ENCODE measurements at places on chromosomes 7 and 10.

GRCh38 chr10:119431034-119431772, 111.3 kb downstream of the RGS10 start:
- no peak for DNase-seq

- DNase-seq: no peak
These were observed 68.4 kb downstream of the CDHR3 start for GRCh38 chr7:106031300-106032035.

DNA sequence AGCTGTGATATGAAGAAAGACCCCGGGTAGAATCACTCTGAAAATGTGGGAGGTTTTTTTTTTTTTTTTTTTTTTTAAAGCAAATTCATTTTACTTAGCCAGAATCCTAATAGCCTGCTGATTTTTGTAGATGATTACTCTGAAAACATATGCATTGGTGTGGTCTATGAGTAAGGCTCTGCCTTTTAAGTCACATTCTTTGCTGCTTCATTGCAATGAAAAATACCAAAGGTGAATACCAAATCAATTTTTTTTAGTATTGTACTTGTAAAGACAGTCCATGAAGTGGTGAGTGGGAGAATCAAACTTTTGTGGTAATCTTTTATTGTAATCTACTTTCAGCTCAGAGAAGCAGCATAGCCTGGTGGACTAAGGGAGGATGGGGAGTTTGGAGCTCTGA, 130.3 kb downstream of the SDK1 start:
- DNase-seq: peak; percentile 30

GRCh38 chr7:36760856-36761762, 36.8 kb upstream of the AOAH start:
- no peak for DNase-seq

- no peak for DNase-seq
These were observed 69.6 kb downstream of the VPS50 start for GRCh38 chr7:93301736-93302135.

GRCh38 chr10:102117391-102118159, 2.6 kb downstream of the LDB1 start:
- no peak for DNase-seq

GRCh38 chr10:65235846-65236245, 1690.0 kb upstream of the LRRTM3 start:
- no peak for DNase-seq

DNA sequence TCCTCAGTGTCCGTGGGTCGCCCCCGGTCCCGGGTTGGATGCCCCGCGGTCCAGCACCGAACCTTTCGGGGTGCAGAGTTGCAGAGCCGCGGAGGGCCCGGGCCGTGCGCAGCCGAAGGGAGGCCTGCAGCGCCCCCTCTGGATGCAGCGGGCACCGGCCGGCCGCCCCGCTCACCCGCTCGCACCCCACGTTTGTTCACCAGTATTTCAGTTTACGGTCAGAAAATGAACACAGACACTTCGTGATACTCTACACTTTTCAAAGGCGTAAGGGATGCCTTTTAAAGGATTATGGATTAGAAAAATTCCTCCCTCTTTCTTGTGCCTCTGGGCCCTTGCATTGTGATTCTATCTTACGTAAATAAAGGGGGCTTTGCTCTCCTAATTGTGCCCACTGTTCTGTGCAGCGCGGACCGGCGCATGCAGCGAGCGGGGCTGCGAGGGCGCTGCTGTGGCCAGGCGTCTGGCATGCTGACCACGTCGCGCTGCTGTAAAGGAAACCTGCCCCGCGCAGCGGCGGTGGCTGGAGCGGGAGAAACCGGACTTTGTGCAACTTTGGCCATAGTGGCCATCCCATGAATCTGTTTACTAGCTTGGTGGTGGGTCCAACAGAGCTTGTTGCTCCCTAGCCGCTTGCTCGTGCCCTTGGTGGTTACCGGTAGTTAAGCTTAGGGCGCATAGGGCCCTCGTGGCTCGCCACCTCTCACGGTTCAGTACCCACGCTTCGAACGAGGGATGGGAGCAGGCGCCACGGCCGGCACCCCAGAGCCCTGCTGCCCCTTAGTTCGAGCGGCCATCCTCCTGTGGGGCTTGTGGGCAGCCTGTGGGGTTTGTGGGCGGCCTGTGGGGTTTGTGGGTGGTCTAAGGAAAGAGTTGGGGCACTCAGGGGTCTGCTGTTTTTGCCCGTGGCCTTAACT, 739 bp upstream of the MEST start:
- DNase-seq: no peak

DNA sequence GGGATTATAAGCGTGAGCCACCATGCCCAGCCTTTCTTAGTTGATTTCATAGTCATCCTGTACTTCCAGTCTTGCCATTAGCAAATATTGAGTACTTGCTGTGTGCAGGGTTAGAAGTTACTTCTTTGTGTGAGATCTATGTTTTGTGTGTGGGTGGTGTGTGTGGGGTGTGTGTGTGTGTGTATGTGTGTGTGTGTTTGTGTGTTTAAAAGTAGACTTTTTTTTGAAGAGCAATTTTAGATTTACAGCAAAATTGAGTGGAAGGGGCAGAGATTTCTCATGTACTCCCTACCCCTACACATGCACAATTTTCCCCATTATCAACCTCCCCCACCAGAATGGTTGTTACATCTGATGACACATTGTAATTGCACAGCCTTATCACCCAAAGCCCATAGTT, 48.2 kb downstream of the KAT6B start:
- no peak for DNase-seq

DNA sequence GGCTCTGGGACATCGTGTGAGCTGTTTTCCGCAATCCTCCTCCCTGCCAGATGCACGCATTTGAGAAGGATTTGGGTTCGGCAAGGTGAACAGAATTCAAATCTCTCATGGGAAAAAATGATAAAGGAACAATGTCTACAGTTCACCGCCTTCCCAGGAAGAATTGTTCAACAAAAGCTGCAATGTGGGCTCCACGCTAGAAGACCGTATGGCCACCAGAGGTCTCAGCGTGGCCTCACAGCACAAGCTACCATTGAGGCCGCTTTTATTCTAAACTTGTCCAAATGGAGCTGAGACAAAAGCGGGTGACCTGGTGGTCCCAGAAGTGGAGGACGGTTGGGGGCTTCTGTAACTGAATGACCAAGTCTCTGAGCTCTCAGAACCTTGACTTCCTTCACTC, 733.1 kb downstream of the PARD3 start:
- DNase-seq: no peak

GRCh38 chr7:12963435-12963834, 276.0 kb downstream of the ARL4A start:
- no peak for DNase-seq

DNA sequence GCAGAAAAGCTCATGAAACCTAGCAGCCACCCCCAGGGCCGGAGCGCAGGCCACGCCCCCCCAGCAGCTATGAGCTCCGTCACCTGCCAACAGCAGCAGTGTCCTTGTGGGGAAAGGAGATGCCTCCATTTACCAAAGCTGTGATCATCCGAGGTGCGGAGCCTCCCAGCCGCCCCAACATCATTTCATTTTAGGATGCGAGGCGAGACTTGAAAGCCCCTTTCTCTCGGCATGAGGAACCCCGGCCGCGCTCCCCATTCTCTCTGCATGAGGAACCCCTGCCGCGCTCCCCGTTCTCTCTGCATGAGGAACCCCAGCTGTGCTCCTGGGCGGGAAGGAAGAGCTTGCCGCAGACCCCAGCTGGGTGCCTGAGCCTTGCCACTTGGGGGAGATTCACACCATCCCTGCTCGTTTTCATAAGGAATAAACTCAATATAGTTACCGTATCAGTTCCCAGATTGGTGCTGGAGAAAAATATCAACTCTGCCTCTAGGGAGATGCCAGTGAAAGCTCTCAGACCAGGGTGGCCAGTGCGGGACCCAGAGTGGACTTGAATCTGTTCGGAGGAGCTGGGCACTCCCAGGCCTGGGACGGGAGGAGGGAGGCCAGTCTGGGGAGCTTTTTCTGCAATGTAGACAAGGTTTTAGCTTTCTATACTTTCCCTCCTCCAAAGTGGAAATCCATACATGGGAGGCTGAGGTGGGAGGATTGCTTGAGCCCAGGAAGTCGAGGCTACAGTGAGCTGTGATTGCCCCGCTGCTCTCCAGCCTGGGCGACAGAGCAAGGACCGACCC, 35.0 kb downstream of the JAKMIP3 start:
- no peak for DNase-seq

GRCh38 chr10:31953080-31953479, 24.4 kb upstream of the ARHGAP12 start:
- DNase-seq: no peak

- no peak for DNase-seq
These were observed 925.1 kb downstream of the LRMDA start for GRCh38 chr10:76356557-76356956.

DNA sequence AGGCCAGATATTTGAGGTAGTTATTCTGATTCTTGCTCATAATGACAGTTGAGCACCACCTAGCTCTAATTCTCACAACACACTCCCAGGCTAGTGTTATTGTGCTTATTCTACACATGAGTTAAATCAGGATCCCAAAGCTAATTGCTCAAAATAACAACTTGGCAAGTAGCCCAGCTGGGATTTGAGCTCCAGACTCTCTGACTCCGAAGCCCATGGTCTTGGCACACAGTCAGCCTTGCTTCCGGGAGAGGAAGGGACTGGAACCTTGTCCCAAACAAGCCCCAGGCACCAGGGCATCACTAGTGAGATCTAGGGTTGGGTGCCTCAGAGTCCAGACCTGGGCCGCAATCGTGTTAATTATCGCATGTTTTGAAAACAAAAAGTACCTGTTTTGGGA, 101.4 kb downstream of the GPAM start:
- DNase-seq: no peak

- DNase-seq: no peak
These were observed 169.3 kb upstream of the AKR1E2 start for GRCh38 chr10:4656576-4657194.

- peak; percentile 42 for DNase-seq
These were observed 16.3 kb upstream of the BAMBI start for GRCh38 chr10:28661035-28661434.

DNA sequence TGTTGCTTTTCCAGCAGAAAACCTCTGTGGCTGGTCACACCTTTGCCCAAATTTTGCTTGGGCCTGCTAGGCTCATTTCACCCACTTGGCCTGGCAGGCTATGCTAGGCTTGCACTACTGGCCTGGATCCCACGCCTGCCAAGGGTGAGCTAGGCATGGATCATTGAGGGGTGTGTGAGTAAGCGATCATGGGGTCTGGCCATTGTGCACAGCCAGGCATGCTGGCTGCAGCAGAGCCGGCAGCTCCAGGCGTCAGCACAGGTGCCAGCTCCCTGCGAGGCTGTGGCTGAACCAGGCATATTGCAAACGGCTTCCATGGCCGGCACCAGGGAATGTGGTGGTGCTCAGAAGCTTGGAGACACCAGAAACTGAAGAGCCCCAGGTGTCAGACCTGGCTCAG, 19.2 kb downstream of the CFAP70 start:
- DNase-seq: no peak

GRCh38 chr7:78197447-78197846, 398.9 kb downstream of the PHTF2 start:
- DNase-seq: peak; percentile 56

GRCh38 chr7:112358513-112358912, 91.7 kb upstream of the IFRD1 start:
- no peak for DNase-seq

GRCh38 chr10:86258941-86259340, 107.7 kb downstream of the GRID1 start:
- no peak for DNase-seq

DNA sequence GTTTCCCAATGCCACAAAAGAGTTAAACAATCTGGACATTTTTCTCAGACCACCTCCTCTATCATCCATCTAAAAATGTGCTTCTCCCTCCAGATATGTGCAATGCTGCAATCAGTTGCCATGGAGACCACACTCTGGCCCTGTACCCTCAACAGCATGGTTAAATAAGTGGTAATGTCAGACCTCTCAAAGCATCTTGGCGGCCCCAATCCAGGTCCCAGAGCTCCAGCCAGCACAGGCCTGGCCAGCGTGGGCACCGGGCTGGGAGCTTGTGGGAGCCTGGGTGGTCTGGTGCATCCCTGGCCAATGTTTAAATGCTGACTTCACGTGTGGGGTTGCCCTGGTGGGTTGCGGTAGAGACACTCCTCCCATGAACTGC, 362.9 kb upstream of the ZNF32 start:
- no peak for DNase-seq

DNA sequence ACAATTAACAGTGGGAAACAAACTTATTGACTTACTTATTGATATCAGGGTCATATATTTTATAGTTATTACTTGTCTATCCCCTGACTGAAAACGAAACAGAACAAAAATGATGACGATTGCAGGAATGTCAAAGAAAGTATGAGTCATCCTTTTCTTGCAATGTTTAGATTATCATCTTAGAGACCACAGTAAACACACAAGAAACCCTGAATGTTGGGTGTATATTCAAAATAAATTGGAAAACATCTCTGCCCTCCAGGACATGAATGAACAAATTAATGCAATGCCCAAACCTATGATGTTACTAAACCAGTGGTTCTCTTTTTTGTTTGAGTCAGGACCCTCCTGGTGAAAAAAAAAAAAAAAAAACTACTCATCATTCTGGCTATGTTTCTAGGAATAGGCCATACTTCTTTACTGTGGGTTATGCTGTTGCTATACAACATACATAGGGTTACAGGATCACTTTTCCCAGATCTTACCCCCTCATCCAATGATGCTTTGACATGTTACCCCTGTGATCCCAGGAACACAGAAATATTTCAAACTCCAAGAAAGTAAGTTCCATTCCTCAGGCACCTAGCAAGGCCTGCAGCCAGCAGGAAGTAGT, 623.4 kb upstream of the IGFBP3 start:
- peak; percentile 79 for DNase-seq

GRCh38 chr10:73887294-73888039, 13.1 kb upstream of the CAMK2G start:
- DNase-seq: no peak

DNA sequence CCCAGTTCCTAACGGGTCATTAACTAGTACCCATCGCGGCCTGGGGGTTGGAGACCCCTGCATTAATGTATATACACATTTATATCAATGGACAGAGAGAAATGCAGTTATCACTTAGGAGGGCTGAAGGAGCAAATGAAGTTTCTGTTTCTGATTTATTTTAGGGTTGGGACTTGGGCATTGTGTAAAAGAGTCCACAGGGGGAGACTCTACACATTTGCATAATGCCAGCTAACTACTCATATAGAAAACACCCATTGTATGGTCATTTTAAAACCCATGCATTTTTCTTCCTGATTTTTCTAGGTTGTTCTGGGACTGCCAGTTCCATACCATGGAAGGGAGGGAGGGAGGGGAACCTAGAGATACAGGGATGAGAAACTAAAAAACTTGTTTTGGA, 23.5 kb downstream of the BCCIP start:
- no peak for DNase-seq

DNA sequence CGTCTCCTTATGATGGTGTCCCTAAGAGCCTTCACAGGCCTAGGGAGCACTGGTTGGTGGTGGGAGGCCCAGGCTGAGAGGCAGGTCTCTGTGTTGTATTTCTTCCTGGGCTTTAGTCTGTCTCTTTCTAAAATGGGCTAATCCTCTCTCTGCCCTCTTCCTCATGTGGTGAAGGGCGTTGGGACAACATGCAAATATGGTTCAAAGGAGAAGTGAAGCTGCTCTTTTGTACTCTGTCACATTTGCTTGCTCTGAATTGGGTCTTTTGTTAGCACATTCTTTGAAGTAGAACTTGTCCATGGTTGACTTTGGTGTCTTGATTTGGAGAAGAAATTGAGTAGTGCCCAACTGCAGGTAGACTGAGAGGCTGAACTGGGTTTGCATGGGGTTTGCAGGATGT, 814 bp downstream of the HK1 start:
- DNase-seq: no peak

GRCh38 chr7:91212582-91212981, 51.7 kb upstream of the FZD1 start:
- DNase-seq: no peak

Measured in HS-5 (cell line).